ENCODE measurements at places on chromosomes 4 and X.

DNA sequence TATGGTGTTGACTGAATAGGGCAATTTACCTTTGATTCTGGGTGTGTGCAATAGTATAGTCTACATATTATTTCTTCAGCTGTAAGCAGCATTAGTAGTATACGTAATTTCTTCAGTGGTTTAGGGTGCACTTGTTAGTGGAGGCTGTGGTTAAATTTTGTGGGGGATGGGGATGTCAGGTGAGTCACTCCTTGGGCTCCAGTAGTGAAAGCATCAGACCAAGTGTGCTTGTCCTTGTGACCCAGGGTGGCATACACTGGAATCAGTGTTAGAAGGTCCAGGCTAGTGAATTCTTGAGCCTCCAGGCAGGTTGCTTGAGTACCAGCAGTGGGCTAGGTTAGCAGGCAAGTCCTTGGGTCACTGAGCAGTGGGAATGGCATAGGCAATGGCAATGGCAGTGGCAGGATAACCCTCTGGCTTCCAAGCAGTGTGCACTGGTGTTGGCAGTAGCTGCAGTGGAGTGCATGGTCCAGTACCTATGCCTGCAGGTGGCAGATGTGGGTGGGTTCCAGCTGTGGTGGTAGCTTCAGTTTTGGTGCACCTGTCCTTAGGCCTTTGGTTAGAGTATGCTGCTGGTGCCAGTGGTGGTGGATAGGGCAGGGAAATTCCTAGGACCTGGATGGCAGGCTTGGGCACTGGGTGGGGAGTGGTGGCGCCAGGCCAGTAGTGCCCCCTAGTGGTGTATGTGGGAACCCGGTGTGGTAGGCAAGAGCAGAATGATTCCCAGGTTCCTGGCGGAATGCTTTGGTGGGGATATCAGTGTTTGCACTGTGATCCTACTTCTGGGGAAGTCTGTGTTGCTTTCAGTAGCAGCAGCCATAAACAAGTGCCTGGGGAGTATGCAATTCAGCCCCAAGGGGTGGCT, 531.0 kb downstream of the SMARCA1 start:
- DNase-seq = no peak

DNA sequence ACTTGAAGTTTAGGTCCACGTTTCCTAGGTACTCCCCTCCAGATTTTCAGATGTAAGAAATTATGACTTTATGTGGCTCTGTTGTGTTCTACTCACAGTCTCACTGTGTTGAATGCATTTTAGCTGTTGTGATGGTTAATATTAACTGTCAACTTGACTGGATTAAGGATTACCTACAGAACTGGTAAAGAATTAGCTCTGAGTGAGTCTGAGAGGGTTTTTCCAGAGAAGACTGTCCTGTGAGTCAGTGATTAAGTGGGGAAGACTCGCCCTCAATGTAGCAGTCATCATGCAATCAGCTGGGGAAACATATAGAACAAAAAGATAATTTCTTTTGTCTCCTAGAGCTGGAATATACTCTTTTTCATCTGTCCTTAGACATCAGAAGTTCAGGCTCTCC, 493.4 kb downstream of the ACTRT1 start:
- no peak for DNase-seq

GRCh38 chrX:103811858-103812257, 20.2 kb downstream of the RAB9B start:
- DNase-seq = no peak

GRCh38 chr4:7547368-7548040, 112.8 kb upstream of the PSAPL1 start:
- DNase-seq = no peak

DNA sequence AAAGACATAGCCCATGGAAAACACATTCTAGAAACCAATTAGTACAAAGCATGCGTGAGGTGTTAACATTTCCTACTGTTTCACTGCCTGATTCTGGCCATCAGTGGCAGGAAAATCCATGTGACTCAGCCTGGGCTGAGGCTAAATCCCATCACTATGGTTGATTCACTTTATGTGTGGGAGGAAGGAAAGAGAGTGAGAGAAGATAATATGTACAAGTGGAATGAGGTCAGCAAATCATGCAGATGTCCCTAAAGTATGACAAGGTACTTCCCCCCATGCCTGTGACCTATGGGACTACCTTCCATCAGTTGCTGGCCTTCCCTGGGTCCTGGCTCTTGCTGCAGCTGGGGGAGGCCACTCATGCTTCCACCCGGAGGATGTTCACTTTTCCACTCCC, 64.2 kb upstream of the MAP3K15 start:
- no peak for DNase-seq

DNA sequence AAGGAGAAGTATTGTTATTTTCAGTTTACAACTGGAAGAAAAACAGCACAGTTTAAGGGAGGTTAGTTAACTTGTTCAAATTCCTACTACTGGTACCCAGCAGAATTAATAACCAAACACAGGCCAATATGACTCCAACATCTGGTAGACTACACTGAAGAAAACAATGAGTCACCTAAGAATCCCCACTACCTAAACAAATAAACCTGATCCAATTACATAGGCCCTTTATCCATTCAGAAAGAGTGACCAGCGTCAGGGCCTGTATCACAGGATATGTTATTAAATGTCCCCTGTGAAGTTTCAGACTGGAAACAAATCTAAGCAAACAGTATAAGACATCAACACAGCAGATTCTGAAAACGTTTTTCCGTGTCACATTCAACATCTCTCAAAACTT, 492.5 kb upstream of the INTU start:
- no peak for DNase-seq

GRCh38 chr4:128565565-128566186, 243.8 kb upstream of the JADE1 start:
- DNase-seq = peak; percentile 18

GRCh38 chr4:162347842-162348213, 184.0 kb upstream of the FSTL5 start:
- no peak for DNase-seq

- peak; percentile 33 for DNase-seq
Observed at GRCh38 chrX:109886122-109886761, 116.7 kb upstream of the TMEM164 start.

DNA sequence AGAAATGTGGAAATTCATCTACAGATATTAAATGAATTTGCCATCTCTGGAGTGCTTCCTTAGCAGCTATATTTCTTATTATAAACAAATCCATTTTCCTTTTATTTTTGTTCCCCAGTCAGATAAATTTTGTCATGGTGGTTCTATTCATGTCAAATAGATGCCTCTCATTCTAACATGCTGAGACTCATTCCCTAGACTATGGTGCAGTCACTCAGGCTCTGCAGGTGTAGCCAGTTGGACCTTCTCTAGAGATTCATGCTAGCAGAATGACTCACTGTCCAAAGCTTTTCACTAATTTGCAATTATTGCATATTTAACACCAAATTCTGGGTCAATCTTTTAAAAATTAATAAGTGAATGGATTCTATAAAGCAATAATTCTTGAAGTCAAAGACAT, 1392.7 kb downstream of the PCDH7 start:
- DNase-seq = no peak

GRCh38 chrX:47854474-47854873, 17.8 kb downstream of the ZNF81 start:
- peak; percentile 44 for DNase-seq

GRCh38 chrX:126489116-126489695, 63.4 kb downstream of the DCAF12L1 start:
- no peak for DNase-seq

GRCh38 chrX:154775419-154776349, 13.0 kb downstream of the DKC1 start:
- DNase-seq = peak; percentile 9

GRCh38 chr4:13611283-13611842, 16.2 kb downstream of the BOD1L1 start:
- DNase-seq = no peak

DNA sequence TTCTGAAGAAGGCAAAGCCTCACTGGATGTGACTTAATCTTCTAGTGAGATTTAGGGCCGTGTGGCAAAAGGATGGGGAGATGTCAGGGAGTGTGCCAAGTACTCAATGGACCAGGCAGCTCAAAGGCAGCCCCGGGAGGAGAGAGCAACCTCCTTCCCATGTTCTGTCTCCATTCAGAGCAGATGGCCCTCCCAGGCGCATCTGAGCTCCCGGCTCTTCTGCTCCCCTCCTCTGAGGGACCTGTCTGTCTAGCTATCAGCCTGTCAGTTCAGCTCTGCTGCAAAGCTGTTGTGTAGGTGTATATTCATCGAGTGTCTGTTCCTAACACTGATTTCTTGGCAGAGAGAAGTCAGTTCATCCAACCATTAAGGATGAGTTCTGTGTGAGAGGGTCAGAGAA, 10.9 kb upstream of the PORCN start:
- no peak for DNase-seq
